ENCODE measurements at places on chromosomes 7 and 10.

DNA sequence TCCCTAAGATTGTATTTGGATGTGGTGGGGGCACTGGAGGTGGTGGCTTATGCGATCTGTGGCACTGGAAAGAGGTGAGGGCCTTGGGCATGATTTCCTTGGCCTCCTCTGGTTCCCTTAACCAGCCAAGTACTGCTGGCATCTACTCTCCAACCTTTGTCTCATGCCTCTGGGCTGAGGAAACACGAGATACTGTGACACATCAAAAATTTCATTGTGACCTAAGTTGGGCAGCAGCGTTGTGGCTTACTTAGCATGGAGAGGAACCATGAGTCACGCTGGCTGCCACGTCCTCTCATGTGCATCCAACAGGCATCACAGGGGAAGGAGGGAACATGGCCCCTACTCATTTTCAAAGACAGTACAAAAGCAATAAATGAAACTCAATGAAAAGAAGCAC lies 29.7 kb upstream of the GSDME start:
- H3K4me3 ChIP-seq: no peak overlapping the region
- peak overlapping the region; percentile 81 for H3K27ac ChIP-seq
- peaks cover 2% of the 10 kb centered on the region for H3K36me3 ChIP-seq
- H3K4me1 ChIP-seq: peaks cover 12% of the 10 kb centered on the region
- H3K27me3 ChIP-seq: no peaks in the 10 kb centered on the region
- DNase-seq: peak; percentile 77

DNA sequence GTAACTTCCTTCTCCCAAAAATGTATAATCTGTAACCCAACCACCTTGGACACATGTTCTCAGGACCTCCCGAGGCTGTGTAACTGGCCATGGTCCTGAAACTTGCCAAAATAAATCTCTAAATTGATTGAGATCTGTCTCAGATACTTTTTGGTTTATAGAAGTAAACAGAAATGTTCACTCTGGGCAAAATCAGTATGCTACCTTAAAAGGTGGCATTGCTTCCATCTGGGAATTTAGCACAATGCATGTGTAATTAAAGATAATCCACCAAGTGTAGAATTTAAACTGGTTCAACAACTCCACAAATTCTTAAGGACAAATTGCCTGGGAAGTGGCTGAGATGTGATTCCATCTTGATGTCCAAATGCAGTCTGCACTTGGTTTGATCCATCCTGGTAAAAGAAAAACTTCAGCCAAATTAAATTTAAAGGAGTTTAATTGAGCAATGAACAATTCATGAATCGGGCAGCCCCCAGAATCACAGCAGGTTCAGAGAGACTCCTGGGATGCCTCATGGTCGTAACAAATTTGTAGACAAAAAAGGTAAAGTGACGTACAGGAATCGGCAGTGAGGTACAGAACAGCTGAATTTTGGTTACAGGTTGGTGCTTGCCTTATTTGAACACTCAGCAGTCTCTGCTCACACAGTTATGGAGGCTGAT lies 102.6 kb upstream of the PFKP start:
- no peaks in the 10 kb centered on the region for H3K36me3 ChIP-seq

DNA sequence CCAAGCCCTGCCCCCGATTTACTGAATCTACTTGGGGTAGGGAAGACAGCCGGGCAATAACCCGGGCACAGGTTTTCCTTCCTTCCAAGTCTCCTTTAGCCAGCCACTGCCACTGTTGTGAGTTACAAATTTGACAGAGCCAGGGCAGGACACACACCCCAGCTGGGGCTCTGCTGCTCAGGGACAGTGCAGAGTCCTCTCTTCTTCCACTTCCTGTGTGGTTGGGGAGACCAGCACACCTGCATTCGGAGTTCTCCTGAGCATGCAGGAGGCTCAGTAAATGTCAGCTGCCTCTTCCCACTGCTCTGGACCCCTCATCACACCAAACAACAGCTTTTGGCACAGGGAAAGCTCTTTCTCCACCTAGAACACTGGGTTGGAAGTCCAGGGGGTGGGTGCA lies 21.3 kb downstream of the CHST15 start:
- no peak overlapping the region for H3K27ac ChIP-seq
- H3K4me1 ChIP-seq: peaks cover 20% of the 10 kb centered on the region
- DNase-seq: no peak
- H3K36me3 ChIP-seq: no peaks in the 10 kb centered on the region

GRCh38 chr7:74479961-74480829 lies 26.5 kb downstream of the GTF2IRD1 start:
- DNase-seq: no peak
- peaks cover 72% of the 10 kb centered on the region for H3K4me1 ChIP-seq
- H3K27ac ChIP-seq: peak overlapping the region; percentile 91
- H3K36me3 ChIP-seq: no peaks in the 10 kb centered on the region

GRCh38 chr10:115003396-115003795 lies 65.4 kb downstream of the TRUB1 start:
- no peak for DNase-seq
- no peaks in the 10 kb centered on the region for H3K27me3 ChIP-seq
- H3K27ac ChIP-seq: no peak overlapping the region

GRCh38 chr7:117015258-117016184 lies 62.2 kb downstream of the ST7 start:
- H3K27ac ChIP-seq: peak overlapping the region; percentile 39
- H3K4me3 ChIP-seq: no peak overlapping the region
- peaks cover 44% of the 10 kb centered on the region for H3K4me1 ChIP-seq
- H3K36me3 ChIP-seq: no peaks in the 10 kb centered on the region
- DNase-seq: no peak
- no peaks in the 10 kb centered on the region for H3K27me3 ChIP-seq

DNA sequence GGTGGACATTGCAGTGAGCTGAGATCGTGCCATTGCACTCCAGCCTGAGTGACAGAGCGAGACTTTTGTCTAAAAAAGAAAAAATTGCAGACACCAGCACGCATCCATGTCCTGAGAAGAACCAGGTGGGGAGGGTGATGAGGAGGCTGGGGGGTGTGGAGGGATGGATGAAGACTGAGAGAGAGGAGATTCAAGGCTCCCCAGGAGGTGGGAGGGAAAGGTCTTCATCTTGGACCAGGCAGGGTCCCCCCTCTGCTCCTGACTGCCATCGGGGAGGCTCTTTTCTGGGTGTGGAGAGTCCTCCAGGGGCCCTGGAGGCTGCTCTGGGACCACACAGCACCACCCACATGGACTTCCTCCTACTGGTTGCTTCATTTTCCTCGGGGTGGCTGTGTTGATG lies 1.5 kb downstream of the SCART1 start:
- H3K27me3 ChIP-seq: no peaks in the 10 kb centered on the region
- no peak overlapping the region for H3K4me3 ChIP-seq
- no peaks in the 10 kb centered on the region for H3K36me3 ChIP-seq
- H3K4me1 ChIP-seq: no peaks in the 10 kb centered on the region
- no peak for DNase-seq

- H3K4me1 ChIP-seq: no peaks in the 10 kb centered on the region
- no peak overlapping the region for H3K4me3 ChIP-seq
- peak; percentile 1 for DNase-seq
Measured at GRCh38 chr10:5844345-5845055, 31.3 kb upstream of the GDI2 start.

DNA sequence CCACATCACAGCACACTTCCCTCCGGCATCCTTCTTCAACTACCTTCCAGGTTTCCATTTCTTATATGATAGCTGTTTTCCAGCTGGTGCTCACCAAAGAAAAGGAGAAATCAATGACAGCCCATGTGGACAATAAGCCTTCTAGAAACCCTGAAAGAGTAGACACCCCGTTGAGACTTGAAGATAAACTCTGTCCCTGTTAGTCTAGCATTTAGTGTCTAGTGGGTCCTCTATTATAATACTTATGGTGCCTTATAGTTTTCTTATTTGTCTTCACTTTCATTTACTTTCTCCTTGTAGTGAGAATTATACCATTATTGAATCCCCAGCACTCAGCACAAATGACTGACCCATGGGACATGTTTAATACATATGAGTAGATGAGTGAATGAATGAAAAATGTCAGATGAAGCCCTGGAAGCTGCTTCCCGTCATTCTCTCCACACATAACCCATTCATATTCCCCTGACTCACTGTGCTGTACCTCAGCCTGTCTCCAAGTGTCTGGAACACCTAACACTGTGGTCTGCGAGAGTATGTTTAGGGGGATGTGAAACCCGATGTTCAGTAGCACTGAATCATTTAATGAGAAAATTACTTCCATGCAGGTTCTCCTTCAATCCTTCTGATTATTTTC lies 377.6 kb downstream of the GPR158 start:
- no peaks in the 10 kb centered on the region for H3K36me3 ChIP-seq
- no peak for DNase-seq
- H3K27me3 ChIP-seq: no peaks in the 10 kb centered on the region

- no peaks in the 10 kb centered on the region for H3K36me3 ChIP-seq
- no peak for DNase-seq
- no peaks in the 10 kb centered on the region for H3K4me1 ChIP-seq
- H3K27me3 ChIP-seq: no peaks in the 10 kb centered on the region
- H3K4me3 ChIP-seq: no peak overlapping the region
- H3K27ac ChIP-seq: no peak overlapping the region
Measured at GRCh38 chr7:53119514-53119941, 84.1 kb downstream of the POM121L12 start.

- H3K4me3 ChIP-seq: no peak overlapping the region
- no peak overlapping the region for H3K27ac ChIP-seq
- H3K36me3 ChIP-seq: no peaks in the 10 kb centered on the region
- H3K4me1 ChIP-seq: no peaks in the 10 kb centered on the region
- peaks cover 3% of the 10 kb centered on the region for H3K27me3 ChIP-seq
Measured at GRCh38 chr10:33390046-33390445, 55.6 kb upstream of the NRP1 start.

DNA sequence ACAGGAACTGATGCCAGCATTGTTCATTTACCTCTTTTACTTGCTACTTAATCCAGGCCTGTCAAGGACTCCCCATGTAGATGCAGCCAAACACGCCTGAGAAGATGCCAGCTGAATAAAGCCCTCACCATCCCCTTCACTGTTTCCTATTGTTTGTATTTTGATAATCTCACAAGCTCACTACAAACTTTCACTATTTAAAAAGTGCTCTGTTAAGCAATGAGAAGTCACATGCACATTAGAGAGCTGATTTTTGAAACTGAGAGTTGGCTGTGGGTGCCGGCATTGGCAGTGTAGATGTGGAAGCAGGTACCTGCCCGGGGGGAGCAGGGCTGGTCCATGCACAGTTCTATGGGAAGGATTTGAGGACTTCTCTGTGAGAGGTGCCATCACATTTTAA lies 169.8 kb upstream of the GRB10 start:
- no peak for DNase-seq
- no peaks in the 10 kb centered on the region for H3K36me3 ChIP-seq
- no peak overlapping the region for H3K27ac ChIP-seq
- H3K27me3 ChIP-seq: peaks cover 5% of the 10 kb centered on the region
- no peak overlapping the region for H3K4me3 ChIP-seq

- H3K36me3 ChIP-seq: no peaks in the 10 kb centered on the region
- no peak overlapping the region for H3K27ac ChIP-seq
- DNase-seq: no peak
- H3K4me1 ChIP-seq: peaks cover 13% of the 10 kb centered on the region
- H3K27me3 ChIP-seq: no peaks in the 10 kb centered on the region
- no peak overlapping the region for H3K4me3 ChIP-seq
Measured at GRCh38 chr10:102975483-102976379, 57.6 kb downstream of the CNNM2 start.

- H3K27ac ChIP-seq: no peak overlapping the region
- no peaks in the 10 kb centered on the region for H3K36me3 ChIP-seq
Measured at GRCh38 chr7:16755397-16755796, 1.8 kb downstream of the TSPAN13 start.

- no peaks in the 10 kb centered on the region for H3K4me1 ChIP-seq
- H3K27ac ChIP-seq: no peak overlapping the region
- H3K36me3 ChIP-seq: no peaks in the 10 kb centered on the region
- H3K27me3 ChIP-seq: no peaks in the 10 kb centered on the region
- no peak overlapping the region for H3K4me3 ChIP-seq
- DNase-seq: no peak
Measured at GRCh38 chr10:132840698-132841614, 55.0 kb upstream of the NKX6-2 start.

GRCh38 chr7:44776211-44776610 lies 20.3 kb upstream of the PPIA start:
- no peaks in the 10 kb centered on the region for H3K36me3 ChIP-seq
- no peaks in the 10 kb centered on the region for H3K4me1 ChIP-seq
- H3K27me3 ChIP-seq: no peaks in the 10 kb centered on the region

- no peaks in the 10 kb centered on the region for H3K36me3 ChIP-seq
- no peak overlapping the region for H3K4me3 ChIP-seq
- H3K27me3 ChIP-seq: peaks cover 10% of the 10 kb centered on the region
- H3K4me1 ChIP-seq: peaks cover 10% of the 10 kb centered on the region
- no peak overlapping the region for H3K27ac ChIP-seq
- DNase-seq: no peak
Measured at GRCh38 chr7:1717095-1717483, 47.0 kb downstream of the ELFN1 start.

- H3K4me1 ChIP-seq: no peaks in the 10 kb centered on the region
- no peak overlapping the region for H3K27ac ChIP-seq
- no peaks in the 10 kb centered on the region for H3K36me3 ChIP-seq
- H3K27me3 ChIP-seq: no peaks in the 10 kb centered on the region
- H3K4me3 ChIP-seq: no peak overlapping the region
Measured at GRCh38 chr10:111207500-111207899, 130.7 kb downstream of the ADRA2A start.

DNA sequence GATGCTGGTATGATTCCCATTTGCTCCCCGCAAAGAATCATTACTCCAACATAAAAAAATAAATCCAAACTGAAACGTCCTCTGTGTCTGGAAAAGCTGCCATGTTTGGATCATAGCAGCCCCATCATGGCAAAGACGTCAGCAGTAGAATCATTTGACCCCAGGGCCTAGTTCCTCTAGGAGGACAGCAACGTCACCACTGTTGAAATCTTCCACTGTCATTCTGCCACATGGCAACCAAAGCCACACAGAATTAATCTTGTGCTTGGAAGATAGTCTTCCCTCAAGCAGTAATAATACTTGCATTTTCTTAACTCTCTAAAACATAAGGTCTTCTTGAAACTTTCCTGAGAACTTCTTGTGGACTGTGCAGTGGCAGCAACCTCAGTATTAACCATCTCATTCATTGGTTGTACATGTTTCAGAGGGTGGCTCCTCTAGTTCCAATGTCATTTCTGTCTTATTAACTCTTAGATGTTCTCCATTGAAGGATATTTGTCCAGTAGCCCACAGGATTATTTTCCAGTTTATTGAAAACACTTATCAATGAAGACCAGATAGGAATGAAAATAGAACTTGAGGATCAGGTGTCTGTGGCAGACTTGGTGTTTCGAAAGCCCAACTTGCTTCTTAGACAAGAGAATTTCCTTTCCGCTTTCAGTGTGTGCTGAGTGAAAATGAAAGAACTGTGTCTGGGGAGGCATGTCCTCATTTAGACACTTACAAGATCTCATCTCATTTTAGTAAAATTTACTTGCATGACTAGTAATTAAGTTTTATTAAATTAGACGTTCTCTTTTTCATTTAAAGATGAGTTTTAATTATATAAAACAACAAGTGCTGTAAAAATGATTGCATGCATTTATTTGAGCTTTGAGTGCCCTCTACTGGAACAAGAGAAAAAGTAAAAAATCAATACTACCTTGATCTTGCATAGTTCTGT lies 28.9 kb upstream of the INHBA start:
- no peak for DNase-seq
- no peak overlapping the region for H3K4me3 ChIP-seq
- no peak overlapping the region for H3K27ac ChIP-seq
- no peaks in the 10 kb centered on the region for H3K4me1 ChIP-seq
- H3K27me3 ChIP-seq: peaks cover 4% of the 10 kb centered on the region
- no peaks in the 10 kb centered on the region for H3K36me3 ChIP-seq

- DNase-seq: no peak
- no peak overlapping the region for H3K27ac ChIP-seq
- H3K4me3 ChIP-seq: no peak overlapping the region
- no peaks in the 10 kb centered on the region for H3K36me3 ChIP-seq
- H3K4me1 ChIP-seq: peaks cover 6% of the 10 kb centered on the region
Measured at GRCh38 chr10:30683496-30683895, 53.9 kb upstream of the LYZL2 start.

- DNase-seq: no peak
- H3K27me3 ChIP-seq: peaks cover 5% of the 10 kb centered on the region
- H3K36me3 ChIP-seq: no peaks in the 10 kb centered on the region
- H3K27ac ChIP-seq: no peak overlapping the region
- H3K4me3 ChIP-seq: no peak overlapping the region
Measured at GRCh38 chr10:113613977-113614690, 49.7 kb downstream of the NRAP start.

Measured in keratinocyte (primary cell).